Suppressor macrophage treated with lipopolysaccharide for 1 hour (primary cell): ENCODE measurements at places on chromosomes 1 and 21.

DNA sequence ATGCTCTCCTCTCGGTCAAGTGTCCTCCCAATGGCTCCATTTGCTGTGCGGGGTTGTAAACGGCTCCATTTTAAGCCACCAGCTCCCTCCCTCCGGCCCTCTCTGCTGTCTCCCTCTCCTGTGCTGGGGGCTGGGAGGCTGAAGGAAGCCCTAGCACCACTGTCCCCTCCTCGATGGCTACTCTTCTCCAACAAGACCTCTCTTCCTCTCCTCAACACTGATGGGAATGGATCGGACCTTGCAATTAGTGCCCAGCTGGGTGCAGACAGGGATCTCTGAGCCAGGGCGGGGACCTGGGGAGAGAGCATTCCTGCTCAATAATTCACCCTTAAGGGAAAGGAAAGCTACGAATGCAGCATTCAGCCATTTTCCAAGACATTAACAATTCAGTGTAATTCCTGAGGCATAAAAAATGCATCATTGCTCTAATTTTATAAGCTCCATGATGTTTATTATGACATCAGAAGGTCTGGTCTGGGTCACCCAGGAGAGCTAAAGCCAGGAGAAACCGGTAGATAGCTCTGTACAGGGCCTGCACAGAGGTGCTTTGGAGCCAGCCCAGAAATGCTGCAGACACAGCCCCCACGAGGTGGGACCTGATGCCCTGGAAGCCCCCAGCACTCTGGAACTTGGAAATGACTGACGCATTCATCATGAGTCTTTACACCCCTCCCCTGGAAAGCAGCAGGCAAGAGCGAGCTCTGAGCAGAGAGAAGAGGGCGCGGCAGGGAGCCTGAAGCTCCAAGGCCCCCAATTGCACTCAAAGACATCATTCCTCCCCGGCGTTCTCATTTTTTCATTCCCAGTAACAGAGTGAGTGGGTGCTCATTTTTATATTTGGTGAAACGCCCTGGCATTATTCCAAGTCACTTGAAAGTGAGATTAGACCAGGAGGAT is 76.2 kb upstream of the VAMP3 start:
- DNase-seq, result no peak

DNA sequence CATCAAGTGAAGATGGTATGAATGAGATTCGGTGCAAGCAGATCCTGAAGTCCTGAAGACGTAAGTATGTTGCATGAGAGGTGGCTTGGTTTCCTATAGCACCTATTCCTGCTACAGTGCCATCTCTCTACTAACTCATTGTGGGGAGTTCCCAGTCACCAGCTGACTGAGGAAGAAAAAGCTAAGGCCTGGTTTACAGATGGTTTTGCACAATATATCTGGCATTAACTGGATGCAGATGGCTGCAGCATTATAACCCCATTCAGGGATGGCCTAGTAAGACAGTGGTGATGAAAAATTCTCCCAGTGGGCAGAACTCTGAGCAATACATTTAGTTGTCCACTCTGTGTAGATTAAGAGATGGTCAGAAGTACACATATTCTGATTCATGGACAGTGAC is 36.7 kb downstream of the RTCA start:
- no peak for DNase-seq

GRCh38 chr1:206658264-206658980 is 23.1 kb downstream of the DYRK3 start:
- peak; percentile 58 for DNase-seq

DNA sequence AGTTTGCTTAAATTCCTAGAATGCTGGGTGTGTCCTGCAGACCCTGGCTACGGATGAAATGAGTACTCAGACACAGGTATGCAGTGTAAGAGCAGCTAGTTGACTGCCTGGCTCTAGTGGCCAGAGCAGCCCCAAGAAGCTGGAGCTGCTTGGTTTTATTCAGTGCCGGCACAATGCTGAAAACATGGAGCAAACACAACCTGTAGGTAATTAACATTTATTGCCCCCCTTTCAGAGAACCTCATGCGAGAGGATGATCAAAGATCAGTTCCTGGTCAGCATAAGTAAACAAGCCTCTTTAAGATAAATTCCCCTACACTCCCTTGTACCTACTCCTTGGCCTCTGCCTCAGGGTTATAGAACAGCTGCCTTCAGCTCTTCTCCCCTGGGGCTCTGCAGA is 43.2 kb downstream of the MRPS6 start:
- no peak for DNase-seq

DNA sequence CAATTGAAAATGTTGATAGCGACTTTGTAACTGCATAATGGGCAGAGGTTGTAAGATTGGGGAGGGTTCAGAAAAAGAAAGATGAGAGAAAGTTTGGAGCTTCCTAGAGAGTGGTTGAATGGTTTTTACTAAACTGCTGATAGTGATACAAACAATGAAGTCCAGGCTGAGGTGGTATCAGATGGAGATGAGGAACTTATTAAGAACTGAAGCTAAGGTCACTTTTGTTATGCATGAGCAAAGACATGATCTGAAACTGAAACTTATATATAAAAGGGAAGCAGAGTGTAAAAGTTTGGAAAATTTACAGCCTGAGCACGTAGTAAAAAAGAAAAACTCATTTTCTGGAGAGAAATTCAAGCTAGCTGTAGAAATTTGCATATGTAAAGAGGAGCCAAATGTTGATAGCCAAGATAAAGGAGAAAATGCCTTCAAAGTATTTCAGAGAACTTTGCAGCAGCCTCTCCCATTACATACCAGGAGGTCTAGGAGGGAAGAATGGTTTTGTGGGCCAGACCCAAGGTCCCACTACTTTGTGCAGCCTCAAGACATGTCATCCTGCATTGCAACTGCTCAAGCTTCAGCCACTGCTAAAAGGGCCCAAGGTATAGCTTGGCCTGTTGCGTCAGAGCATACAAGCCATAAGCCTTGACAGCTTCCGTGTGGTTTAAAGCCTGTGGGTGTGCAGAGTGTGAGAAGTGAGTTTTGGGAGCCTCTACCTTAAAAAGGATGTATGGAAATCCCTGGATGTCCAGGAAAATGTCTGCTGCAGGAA is 843.9 kb downstream of the AMY1C start:
- no peak for DNase-seq

GRCh38 chr1:53384796-53385195 is 56.9 kb upstream of the LRP8 start:
- no peak for DNase-seq

- DNase-seq, result peak; percentile 37
These were observed 23.5 kb downstream of the SLC19A1 start for GRCh38 chr21:45518742-45519141.

GRCh38 chr1:24317956-24318614 is 1.1 kb upstream of the GRHL3 start:
- no peak for DNase-seq
